Thyroid gland (tissue), 4 donors: ENCODE measurements at places on chromosomes 2 and 18.

GRCh38 chr2:68643011-68643873 lies at the start of gene PROKR1:
Gene PROKR1, plus strand, starts transcription at chr2:68643579. Its CDS starts 2,243 bp downstream, at chr2:68645822.
- DNase-seq, result peak; percentile 49

DNA sequence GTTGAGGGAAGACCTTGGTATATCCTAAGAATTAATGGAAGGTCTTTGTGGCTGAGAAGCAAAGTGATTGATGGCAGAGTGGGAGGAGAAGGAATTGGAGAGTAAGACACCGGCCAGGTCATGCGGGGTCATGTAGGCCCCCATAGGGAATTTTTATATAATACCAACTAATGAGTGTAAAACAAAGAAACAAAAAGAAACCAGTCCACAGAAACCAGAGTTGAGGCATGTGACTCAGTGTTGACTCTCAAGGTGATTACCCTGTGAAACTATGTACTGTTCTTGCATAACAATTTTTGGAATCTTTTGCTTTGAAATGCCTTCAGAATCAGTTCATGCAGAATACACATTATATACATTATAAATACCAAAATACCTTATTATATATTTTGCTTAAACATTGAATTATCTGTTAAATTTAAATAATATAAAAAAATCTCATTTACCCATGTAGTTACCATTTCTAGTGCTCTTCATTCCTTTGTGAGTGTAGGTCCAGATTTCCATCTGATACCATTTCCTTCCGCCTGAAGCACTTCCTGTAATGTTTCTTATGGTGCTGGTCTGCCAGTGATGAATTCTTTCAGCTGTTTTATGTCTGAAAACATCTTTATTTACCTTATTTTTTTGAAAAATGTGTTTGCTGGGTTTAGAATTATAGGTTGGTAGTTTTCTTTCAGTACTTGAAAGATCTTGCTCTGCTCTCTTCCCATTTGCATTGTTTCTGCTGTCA lies 8.6 kb downstream of the CLIP4 start:
- no peak for DNase-seq

DNA sequence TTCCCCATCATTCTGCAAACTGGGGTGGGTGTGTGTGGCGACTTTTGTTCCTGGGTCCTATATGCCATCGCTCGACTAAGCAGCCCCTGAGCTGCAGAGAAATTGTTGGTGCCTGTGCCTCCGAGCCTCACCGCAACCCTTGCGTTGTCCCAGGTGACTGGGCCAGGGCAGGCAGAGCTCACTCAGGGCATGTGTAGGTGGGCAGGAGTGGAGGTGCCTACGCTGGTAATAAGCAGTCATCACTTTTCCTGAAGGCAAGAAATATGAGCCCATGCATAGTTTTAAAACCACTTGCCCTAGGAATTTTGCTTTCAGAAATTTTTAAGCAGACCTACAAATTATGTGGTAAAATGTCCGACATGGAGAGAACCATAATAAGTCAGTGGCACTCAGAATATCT lies 197.8 kb downstream of the SMAD7 start:
- DNase-seq, result no peak

- no peak for DNase-seq
These were observed 64.7 kb upstream of the MGAT5 start for GRCh38 chr2:134189009-134189720.

DNA sequence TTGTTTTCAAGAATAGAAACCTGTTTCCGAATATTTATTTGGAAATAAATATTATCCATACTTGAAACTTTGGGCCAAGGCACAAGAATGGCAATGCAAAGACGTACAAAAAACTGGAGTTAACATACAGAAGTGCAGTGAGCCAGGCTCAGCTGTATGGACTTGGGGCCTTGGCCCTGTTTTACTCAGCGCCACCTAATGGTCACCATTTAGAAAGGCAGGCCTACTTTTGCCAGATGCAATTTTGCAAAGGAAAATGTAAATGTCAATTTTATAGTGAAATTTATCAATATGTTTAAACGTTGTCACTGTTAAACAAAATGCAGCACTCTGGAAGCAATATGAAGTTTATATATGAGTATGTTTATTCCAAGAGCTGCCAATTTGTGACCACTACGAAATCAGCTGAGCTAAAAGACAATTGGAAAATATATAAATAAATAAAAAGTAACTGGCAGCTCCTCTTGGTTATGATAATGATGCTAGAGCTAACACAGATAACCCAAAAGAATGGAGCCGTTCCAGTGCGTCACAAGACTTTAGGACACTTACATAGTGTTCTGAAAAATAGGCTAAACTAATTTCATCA lies 155.0 kb downstream of the ARHGAP15 start:
- DNase-seq, result no peak

GRCh38 chr18:34710934-34711333 lies 836 bp downstream of the DTNA start:
- no peak for DNase-seq

- no peak for DNase-seq
These were observed 22.0 kb upstream of the RPL31 start for GRCh38 chr2:100980046-100980445.

GRCh38 chr2:121202541-121203310 lies 82.3 kb downstream of the TFCP2L1 start:
- DNase-seq, result no peak

DNA sequence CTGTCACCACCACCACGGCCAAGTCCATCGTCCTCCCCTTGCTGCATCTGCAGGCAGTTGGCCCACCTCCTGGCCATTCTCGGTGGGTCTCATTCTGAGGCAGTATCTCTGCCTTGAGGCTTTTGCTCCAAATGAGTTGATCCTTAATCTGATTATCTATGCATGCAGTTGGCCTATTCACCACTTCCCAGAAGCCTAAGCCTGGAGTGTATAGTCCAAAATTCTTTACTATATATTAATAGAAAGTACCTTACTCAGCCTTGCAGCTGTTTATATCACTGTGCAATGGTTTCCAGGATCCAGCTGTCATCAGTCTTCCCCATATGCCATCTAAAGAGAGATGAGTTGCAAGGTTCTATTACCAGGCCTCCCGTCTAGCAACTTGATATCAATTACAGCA lies 292.4 kb downstream of the SS18 start:
- DNase-seq, result no peak

- no peak for DNase-seq
These were observed 271.6 kb upstream of the SETBP1 start for GRCh38 chr18:44409071-44409470.

GRCh38 chr2:199940373-199940772 lies 14.9 kb downstream of the TYW5 start:
- no peak for DNase-seq

DNA sequence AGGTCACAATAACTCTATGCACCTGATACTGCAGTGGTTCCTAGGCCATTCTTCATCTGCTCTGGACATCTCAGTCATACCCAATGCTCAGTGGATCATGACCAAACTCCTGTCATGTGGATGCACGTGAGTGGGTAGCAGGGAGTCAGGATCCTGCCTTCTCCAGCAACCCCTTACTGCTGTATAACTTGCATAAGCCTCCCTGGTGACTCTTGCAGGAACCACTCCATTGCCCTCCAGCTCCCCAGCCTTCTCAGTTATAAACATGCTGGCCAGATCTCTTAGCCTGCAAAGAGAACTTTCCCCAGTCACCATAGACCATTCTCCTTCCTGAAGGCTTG lies 98.6 kb upstream of the ZNF397 start:
- peak; percentile 36 for DNase-seq

DNA sequence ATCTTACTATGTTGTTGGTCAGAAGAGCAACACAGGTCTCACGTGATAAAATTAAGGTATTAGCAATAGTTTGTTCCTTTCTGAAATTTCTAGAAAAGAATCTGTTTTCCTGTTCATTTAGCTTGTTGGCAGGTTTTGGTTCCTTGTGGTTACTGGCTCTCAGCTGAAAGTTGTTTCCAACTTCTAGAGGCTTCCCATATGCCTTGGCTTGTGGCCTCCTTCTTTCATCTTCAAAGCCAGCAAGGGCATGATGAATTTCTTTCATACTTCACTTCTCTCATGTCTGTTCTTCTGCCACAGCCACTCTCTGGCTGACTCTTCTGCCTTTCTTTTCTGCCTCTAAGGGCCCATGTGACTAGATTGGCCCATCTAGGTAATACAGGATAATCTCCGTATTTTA lies 193.7 kb downstream of the TRIB2 start:
- DNase-seq, result no peak

DNA sequence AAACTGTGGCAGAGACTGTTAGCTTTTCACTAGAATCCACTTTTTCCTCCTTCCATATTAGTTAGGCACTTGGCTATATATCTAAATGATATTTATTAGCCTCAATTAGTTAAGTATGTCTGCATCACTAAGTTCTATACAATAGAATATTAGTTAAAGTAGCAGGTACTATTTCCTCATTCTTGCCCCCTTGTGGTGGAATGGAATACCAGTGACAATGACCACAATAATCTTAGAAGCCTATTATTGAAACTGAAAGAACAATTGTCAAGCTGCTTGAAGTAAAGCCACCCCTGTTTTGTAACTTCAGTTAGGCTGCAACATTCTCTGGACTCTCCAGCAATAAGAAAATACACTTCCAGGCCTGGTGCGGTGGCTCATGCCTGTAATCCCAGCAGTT lies 476.3 kb upstream of the VWC2L start:
- DNase-seq, result no peak

- peak; percentile 79 for DNase-seq
These were observed 10.1 kb downstream of the IWS1 start for GRCh38 chr2:127516041-127516762.

DNA sequence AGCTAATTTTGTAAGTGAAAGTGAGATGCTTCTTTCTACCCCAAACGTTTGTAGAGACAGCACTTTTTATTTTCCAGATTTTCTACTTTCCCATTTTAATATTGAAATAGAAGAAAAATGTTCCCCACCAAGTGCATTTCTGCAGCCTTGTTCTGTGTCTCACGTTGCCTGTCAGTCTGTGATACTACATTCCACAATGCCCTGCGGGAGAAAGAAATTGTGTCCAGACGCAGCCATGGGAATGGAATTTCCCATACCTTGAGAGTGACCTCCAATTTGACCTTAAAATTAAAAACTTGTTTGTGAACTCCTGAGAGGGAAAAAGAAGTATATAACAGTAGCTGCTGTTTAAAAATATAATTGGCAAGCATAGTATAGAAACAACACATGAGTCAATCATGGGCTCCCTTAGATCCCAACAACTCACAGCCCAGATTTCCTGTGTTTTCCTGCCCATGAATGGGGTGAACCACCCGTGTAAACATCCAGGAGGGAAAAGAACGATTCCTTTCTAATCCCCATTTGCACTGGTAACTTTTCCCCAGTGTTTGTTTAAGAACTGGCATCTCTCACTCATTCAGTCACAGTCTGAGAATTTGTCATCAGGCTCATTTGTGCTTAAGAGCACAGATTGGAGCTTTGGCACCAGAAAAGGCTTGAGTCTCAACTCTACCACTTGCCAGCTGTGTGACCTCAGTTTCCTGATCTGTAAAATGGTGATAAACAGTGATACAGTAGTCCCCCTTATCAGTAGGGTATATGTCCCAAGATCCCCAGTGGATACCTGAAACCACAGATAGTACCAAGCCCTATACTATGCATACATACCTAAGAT lies 166.1 kb upstream of the ZNF521 start:
- DNase-seq, result no peak

DNA sequence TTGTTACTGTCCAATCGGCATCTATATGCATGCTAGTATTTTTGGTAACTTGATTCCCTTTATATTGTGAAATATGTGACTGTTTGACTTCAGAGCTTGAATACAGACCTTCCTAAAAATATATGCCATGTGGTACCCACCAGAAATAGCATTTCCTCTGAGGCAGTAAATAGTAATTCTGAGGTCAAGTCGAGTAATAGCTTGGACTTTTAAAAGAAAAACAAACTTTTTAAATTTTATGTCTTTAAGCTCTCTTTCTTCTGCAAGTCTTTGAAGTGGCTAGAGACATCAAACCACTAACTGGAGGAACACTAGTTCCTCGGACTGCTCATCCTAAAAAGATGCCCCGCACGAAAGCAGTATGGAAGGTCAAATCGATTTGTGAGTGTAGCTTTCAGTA lies 396.8 kb upstream of the SLC14A2 start:
- DNase-seq, result no peak

DNA sequence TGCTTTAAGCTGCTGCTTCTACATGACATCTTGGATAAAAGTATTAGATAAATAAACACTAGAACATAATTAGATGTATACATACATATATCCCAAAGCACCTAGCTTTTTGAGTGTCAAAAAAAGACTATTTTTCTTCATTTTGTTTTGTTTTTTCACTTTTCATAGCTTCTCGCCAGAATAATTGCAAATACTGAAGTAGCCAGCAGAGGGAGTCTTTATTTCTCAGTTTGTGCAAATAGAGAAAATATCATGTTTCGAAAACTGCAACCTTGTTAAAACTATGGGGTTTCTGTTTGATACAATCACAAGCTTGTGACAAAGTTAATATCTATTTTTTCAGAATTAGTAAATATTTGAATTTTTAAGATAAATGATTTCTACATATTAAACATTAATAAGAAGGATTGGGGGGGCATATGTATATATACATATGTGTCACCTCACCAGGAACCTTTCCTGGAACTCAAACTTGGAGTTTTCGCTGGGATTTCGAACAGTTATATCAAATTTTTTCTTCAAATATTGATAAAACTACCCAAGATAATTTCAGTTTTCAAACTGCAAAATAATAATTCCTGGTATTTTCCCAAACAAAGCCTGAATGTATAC lies 61.0 kb downstream of the GRB14 start:
- DNase-seq, result no peak

- peak; percentile 47 for DNase-seq
These were observed 1.4 kb downstream of the NOL4 start for GRCh38 chr18:34223164-34223892.

DNA sequence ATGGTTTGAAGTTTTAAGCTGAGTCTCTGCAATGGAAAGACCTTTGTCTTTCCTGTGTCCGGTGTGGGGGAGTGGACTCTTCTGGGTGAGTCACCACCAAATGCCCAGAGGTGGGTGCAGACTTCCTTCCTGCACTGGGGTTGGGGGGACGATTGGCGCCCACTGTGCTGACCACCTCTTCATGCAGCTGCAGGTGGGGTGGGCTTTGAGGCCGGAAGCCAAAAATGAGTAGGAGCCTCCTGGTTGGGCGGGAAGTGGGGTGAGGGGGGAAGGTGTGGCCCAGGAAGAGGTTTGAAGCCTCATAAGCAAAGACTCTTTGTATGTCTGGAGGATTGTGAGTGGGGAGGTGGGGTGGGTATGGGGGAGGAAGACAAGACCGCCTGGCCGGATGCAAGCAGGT lies 27.6 kb downstream of the PAX8 start:
- DNase-seq, result no peak

- no peak for DNase-seq
These were observed 114.7 kb downstream of the SH3BP4 start for GRCh38 chr2:235066490-235066889.

DNA sequence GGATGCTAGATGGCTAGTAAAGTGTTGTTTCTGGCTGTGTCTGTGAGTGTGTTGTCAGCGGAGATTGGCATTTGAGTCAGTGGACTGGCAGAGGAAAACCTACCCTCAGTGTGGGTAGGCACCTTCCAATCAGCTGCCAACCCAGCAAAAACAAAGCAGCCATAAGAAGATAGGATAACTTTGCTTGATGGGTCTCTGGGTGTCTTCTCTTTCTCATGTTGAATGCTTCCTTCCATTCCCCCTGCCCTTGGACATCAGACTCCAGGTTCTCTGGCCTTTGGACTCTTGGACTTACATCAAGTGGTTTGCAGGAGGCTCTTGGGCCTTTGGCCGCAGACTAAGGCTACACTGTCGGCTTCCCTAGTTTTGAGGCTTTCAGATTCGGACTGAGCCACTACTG lies 429.0 kb upstream of the ZNF804A start:
- DNase-seq, result no peak

GRCh38 chr2:198809976-198810375 lies 647.8 kb downstream of the SATB2 start:
- no peak for DNase-seq
